ENCODE measurements at places on chromosomes 1 and 21.

GRCh38 chr1:110207831-110208230, 2.3 kb upstream of the KCNC4 start:
- peak; percentile 68 for DNase-seq

DNA sequence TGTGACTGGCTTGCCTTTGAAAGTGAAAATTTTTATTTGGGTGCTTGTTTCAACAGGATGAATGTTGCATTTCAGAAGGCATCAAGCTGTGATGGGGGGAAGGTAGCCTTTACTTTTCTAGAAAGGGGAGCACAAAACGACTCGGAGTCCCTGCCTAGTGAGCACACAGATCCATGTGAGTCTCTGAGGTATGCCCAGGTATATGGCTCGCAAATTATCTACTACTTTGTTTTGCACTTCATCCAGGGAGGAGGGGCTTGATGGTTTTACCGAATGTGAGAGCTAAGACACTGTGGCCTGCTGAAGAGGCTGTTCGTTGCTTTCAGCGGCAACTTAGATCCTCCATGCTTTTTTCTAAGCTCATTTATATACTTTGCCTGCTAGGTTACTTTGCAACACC, 537.7 kb upstream of the PTBP2 start:
- no peak for DNase-seq

DNA sequence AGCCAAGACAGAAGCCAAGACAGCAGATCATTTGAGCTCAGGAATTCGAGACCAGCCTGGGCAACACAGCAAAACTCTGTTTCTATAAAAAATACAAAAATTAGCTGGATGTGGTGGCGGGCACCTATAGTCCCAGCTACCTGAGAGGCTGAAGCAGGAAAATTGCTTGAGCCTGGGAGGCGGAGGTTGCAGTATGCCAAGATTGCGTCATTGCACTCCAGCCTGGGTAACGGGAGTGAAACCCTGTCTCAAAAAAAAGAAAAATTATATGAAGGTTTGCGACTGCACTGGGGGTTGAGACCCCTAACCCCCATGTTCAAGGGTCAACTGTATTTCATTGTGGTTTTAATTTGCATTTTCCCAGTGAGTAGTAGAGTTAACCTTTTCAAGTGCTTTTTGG, 16.3 kb downstream of the RNF11 start:
- no peak for DNase-seq

DNA sequence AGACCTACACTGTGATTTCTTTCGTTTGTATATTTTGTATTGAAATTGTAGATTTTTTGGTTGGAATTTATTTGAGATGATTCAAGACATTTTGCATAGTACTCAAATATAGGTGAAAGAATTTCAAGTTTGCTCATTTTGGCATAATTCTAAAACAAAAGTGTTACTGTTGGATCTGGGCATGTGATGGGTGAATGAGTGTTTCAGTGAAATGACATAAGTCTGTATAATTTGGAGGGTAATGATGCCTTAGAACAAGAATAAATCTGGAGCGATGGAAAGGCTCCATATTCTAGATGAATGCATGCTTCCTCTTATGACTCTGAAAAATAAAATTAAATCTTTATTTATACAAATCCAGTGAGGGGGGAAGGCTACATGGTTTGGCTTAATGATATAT, 41.0 kb downstream of the NFIA start:
- no peak for DNase-seq

DNA sequence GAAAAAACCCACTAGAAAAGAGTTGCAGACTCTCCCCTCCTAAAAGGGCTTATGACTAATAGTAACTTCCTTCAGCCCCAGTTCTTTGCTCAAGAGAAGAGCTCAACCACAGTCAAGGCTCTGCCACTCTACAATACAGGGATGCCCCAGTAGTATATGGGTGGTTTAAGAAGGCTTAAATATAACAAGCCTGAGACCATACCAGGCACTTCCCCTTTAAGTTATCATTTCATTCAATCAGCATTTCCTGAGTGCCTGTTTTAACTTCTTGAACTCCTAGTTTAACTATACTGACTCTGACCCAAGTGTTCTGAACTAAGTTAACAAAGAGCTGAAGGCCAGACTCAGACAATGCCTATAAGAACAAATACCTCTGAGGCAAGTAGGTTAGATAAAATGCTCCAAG, 19.8 kb downstream of the PRPF38A start:
- DNase-seq = no peak

- DNase-seq = no peak
Measured at GRCh38 chr1:40712997-40713396, 21.5 kb downstream of the NFYC start.

- no peak for DNase-seq
Measured at GRCh38 chr1:55547405-55547804, 332.2 kb upstream of the USP24 start.

GRCh38 chr1:209375671-209376365, 207.7 kb upstream of the CAMK1G start:
- DNase-seq = no peak

GRCh38 chr1:51607681-51608095, 9.2 kb upstream of the OSBPL9 start:
- DNase-seq = no peak

GRCh38 chr1:117674521-117675400, 68.9 kb downstream of the TENT5C start:
- peak; percentile 44 for DNase-seq

DNA sequence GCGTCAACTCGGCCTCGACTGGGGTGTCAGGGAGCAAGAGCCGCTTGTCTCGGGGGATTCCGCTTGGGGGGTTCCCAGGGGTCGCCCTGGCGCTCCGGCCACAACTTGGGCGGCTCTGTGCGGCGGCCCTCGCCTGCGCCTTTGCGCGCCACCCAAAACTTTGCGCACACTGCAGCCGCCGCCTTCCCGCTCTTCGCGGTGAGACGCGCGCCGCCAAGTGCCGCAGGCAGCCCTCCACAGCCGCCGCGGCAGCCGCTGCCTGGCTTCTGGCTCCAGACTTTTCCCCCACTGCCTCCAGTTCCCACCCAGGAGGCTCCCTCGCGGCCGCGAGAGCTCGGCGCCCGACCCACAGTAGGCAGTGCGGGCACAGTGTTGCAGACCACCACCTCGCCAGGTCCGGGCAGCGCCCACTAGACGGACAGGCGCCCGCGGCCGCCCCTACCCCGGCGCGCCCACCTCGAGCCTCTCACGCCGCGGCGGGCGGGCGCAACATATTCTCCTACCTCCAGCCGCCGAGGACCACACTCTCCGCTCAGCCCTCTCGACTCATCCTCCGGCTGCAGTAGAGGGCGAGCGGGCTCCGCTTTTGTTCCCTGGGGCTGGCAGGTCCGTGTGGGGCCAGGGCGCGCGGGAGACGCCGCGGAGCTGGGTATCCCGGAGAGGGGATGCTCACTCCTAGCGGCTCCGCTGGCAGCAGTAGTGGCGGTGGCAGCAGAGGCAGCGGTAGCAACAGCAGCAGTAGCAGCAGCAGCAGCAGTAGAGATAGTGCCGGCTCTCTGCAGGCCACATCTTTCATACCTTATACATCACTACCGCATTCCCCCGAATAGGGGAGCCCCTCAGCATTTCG, 296.6 kb downstream of the OMA1 start:
- DNase-seq = no peak

DNA sequence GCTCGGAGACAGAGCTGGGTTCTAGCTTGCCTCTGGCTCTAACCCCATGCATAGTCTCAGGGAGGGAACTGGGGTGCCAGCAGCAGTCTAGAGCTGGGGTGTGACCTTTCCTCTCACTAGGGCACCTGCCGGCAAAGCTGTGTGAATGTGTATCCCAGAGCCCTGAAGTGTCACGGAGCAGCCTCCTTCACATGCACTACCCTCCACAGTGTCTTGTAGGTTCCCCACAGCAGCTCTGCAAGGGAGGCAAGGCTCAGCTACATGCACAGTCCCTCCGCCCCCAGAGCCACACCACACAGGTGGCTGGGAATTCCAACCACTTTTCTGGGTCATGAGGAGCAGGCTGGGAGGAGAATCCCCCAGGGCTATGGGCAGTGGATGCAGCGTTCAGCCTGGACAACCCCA, 7.7 kb upstream of the HPCA start:
- no peak for DNase-seq

DNA sequence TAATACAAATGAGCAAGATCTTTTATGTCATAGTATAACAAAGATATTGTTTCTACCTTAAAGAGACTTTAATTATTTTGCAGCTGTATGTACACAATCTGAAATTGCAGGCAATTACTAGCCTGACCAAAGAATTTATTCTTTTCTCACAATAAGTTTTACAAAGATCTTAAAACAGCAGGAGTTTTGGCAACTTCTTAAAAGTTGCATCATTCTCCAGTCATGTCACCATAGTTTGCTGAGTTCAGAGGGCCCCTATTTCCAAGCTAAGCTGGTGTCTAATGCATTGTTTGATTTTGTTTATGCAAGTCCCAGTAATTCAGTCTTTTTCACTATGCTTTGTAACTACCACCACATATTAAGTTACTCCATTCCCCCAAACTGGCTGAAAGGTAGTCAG, 114.8 kb downstream of the DNAH14 start:
- no peak for DNase-seq

DNA sequence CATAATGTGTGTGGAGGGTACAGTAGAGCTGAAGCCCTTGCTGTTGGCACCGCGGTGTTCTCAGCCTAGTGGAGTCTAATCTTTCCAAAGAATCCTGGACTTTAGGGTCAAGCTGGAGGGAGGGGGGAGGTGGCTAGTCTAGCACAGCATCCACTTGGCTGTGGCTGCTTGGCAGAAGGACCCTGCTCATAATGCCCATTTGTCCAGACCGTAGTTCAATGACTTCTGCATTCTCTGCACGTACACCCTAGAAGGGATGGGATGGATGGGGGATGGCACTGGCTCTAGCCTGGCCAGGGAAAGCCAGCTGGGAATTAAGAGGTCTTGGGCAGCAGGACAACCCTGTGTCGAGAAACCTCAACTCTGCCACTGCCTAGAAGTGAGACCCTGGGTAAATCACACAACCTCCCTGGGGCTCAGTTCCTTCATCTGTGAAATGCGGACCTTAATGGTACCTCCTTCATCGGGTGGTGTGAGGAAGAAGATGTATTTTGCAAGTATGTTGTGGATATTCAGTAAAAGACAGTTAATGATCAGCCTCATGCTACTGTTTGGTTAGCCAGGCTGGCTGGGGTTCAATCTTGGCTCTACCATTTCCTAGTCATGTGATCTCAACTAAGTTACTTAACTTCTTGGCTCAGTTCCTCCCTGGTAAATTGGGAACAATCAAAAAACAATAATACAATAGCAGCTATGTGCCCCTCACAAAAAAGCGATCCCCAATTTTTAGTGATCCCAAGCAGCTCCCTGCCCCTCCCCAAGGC, 27.2 kb upstream of the CLIC4 start:
- no peak for DNase-seq

- DNase-seq = no peak
Measured at GRCh38 chr1:11925938-11926292, 312 bp downstream of the KIAA2013 start.

DNA sequence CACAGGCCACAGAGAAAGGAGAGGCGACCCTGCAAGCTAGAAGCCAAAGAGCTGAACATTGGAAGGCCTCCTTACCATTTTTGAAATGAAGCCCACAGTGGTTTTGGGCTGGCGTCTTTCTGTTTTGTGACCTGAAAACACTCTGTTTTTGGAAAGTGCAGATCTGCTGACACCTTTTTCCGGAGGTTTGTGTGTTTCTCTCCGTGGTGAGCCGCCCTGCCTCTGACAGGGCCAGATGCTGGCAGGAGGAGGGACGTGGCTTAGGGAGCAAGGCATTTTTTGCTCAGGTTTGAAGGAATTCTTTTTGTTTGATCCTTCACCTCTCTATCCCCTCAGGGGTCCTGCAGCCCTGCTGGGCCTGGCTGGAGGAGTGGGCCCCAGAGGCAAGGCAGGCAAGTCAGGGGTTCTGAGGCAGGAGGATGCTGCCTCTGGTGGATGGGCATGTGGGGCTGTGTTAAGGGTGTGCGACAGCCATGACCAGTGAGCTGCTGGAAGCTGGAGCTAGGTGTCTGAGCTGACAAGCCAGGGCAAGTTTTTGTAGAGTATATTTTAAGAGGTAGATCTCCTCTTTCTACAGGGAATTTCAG, 133.8 kb downstream of the CAMTA1 start:
- no peak for DNase-seq

GRCh38 chr1:159946242-159947187, 1.1 kb upstream of the IGSF9 start:
- no peak for DNase-seq
